Pancreas (tissue), 10 donors: ENCODE measurements at places on chromosomes 2 and 18.

DNA sequence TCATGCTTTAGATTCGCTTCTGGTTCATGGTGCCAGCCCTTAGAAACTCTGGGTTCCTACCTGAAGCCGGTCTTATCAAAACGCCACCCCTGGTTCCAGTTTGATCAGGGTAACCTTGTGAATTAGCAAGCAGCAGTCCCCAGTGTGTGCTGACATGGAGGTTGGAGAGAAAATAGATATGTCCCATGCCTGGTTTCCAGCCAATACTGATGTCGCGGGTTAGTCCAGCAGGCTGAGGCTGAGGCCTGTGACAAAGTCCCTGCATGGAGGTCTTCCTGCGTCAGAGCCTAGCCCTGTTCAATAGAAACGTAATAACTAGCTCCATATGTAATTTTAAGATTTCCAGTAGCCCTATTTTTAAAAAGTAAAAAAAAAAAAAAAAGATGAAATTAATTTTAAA is 28.2 kb downstream of the LPIN1 start:
- no peaks in the 10 kb centered on the region for H3K27me3 ChIP-seq
- no peaks in the 10 kb centered on the region for H3K36me3 ChIP-seq
- H3K4me3 ChIP-seq: no peak overlapping the region
- DNase-seq: no peak
- H3K27ac ChIP-seq: no peak overlapping the region

DNA sequence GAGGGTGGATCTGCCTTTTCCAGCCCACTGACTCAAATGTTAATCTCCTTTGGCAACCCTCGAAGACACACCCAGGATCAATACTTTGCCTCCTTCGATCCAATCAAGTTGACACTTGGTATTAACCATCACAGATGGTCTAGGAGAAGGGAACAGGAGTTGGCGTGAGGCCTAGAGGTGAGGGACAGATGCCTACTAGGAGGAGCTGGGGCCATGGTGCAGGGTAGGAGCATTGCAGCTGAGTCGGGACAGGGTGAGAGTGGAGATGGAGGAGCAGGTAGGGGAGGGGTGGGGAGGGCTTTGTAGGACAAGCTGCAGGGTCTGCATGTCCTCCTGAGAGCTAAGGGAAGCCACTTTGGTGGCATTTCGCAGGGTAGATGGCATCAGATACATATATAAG is 140.0 kb downstream of the VAPA start:
- H3K4me1 ChIP-seq: no peaks in the 10 kb centered on the region
- no peak overlapping the region for H3K4me3 ChIP-seq
- H3K27ac ChIP-seq: no peak overlapping the region
- no peaks in the 10 kb centered on the region for H3K36me3 ChIP-seq

DNA sequence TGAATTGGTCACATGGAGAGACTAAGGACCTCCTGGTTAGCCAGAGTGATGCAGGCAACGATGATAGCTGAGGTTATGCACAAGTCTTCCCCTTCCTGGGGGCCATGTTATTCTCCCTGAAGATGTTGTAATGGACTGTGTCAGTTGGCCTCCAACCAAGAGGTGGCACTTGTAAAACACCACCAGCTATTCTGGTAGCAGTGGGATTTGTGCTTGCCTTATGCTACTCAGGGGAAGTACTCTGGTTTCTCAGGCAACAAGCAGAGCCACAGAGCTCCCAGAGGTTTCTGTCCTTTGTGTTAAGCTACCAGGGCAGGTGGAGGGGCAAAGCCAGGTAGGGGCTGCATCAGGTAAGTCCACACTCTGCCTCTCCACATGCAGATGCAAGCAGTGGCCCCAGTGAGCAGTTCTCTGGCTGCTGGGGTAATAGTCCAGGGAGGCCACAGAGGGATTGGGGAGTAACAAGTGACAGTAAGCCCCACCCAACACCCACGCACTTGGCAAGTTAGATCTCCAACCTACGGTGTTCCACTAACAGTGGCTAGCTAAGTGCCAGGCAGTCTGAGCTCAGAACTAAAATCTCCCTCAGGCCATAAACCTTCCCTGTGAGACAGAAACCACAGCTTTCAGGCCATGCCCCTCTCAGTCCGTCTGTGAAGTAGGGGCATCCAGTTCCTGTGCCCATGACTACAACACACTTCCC is 99.7 kb downstream of the RND3 start:
- no peak for DNase-seq
- H3K27me3 ChIP-seq: no peaks in the 10 kb centered on the region
- H3K4me3 ChIP-seq: no peak overlapping the region
- no peaks in the 10 kb centered on the region for H3K36me3 ChIP-seq
- no peaks in the 10 kb centered on the region for H3K4me1 ChIP-seq
- no peak overlapping the region for H3K27ac ChIP-seq

DNA sequence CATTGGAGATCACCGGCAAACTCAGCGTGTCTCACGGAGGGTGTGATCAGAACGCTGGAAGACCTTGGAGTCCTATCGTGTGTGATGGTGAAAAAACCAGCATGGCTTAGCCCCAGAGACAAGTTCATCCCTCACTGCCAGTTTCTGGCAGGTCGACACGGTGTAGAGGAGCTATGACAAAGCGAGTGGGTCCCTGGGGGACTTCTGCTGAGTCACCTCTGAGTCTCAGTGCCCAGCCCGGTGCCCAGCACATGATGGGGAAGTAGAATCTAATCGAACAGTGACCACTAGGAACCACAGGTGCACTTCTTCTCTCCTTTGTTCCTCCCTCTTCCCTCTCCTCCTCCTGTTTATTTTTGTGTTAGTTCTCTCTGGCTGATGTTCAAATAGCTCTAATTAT is 45.9 kb upstream of the KCNF1 start:
- DNase-seq: no peak
- H3K4me1 ChIP-seq: no peaks in the 10 kb centered on the region
- no peaks in the 10 kb centered on the region for H3K27me3 ChIP-seq
- H3K4me3 ChIP-seq: no peak overlapping the region

DNA sequence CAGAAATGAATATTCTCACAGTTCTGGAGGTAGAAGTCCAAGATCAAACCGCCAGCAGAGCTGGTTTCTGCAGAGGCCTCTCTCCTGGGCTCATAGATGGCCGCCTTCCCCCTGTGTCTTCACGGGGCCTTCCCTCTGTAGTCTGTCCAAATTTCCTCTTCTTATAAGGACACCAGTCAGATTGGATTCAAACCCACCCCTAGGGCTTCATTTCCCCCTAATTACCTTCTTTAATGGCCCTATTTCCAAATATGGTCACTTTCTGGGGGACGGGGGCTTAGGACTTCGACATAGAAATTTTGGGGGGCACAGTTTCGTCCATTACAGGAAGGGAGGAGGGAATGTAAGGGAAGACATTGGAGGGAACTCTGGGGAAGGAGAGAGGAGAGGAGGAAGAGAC is 132.6 kb downstream of the DDX1 start:
- H3K36me3 ChIP-seq: no peaks in the 10 kb centered on the region
- H3K27ac ChIP-seq: no peak overlapping the region
- no peak overlapping the region for H3K4me3 ChIP-seq

- DNase-seq: peak; percentile 25
- H3K27me3 ChIP-seq: no peaks in the 10 kb centered on the region
- H3K36me3 ChIP-seq: no peaks in the 10 kb centered on the region
- H3K4me3 ChIP-seq: no peak overlapping the region
- no peak overlapping the region for H3K27ac ChIP-seq
These were observed 5.3 kb upstream of the PXDN start for GRCh38 chr2:1749489-1750119.

GRCh38 chr2:187525163-187525900 is 28.9 kb downstream of the TFPI start:
- no peak overlapping the region for H3K27ac ChIP-seq
- H3K27me3 ChIP-seq: no peaks in the 10 kb centered on the region
- H3K36me3 ChIP-seq: no peaks in the 10 kb centered on the region
- H3K4me3 ChIP-seq: no peak overlapping the region

DNA sequence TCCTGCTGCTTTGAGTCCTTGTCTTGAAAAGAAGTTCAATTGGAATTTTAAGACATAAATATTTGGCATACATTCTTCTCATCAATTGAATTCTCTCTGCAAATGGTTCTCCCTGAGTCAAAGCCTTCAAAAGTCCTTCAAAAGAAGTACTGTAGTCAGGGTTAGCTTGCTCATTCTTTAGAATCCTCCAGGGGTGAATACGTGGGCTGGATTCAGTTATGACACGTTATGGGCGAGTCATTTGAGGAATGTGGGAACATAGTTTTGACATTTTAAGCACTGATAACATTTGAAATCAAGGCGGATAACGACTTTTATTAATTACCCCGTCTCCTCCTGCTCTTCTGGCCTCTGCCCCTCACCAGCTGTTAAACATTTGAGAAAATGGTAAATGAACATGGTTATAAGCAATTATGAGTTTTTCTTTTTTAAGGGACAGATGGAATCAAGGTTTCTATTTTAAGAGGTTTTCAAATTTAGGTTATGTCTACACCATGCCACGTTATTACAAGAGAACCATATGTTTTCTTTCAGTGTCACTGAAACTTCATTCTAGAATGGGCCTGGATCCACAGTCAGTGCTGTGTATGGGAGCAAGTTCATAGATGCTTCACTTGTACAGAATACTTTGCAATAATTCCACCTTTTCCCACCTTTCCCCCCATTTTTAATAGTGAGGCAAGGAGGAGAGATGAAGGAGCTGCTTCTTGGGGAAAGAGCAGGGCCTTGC is 273.1 kb downstream of the TSN start:
- no peak for DNase-seq
- no peaks in the 10 kb centered on the region for H3K36me3 ChIP-seq
- H3K27ac ChIP-seq: no peak overlapping the region
- no peak overlapping the region for H3K4me3 ChIP-seq
- H3K27me3 ChIP-seq: no peaks in the 10 kb centered on the region

DNA sequence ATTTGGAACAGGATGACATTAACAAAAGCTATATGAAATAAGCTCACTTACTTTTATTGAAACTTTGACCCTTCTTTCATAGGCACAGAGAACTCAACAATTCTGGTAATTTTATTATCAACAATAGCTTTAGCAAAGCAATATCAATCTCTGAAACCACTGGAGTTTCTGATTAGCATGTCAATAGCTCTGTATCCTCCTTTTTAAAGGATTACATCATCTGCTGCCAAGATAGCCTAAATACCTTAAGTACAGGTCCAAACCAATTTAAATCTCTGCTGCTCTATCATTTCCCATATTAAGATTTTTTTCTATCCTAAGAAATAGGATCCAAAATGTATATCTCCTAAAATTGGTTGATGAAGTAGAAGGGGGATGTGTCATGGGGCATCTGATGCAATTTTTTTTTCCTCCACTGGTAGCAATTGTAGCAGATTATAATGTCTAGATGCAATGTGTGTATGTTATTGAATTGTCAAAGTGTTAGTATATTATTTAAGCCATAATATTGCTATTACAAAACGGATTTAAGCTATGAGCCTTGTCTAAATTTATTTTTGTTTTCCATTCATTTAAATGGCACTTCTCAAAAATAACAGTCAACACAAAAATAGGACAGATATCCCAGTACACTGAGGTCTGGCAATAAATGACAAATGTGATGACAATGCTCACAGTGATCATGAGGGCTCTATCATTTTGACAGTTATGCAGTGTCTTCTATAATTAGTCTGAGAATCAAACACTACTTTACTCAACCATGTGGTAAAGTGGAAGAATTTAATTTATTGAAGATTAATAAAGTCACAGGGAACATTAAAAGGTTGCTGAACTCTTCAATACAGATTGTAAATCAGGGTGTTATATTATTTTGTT is 328.4 kb downstream of the CDH7 start:
- no peaks in the 10 kb centered on the region for H3K36me3 ChIP-seq
- no peak for DNase-seq
- H3K4me1 ChIP-seq: no peaks in the 10 kb centered on the region
- H3K27ac ChIP-seq: no peak overlapping the region

- no peak overlapping the region for H3K4me3 ChIP-seq
- no peaks in the 10 kb centered on the region for H3K36me3 ChIP-seq
- no peaks in the 10 kb centered on the region for H3K4me1 ChIP-seq
- no peaks in the 10 kb centered on the region for H3K27me3 ChIP-seq
These were observed 215.4 kb downstream of the AGAP1 start for GRCh38 chr2:235709124-235709813.

DNA sequence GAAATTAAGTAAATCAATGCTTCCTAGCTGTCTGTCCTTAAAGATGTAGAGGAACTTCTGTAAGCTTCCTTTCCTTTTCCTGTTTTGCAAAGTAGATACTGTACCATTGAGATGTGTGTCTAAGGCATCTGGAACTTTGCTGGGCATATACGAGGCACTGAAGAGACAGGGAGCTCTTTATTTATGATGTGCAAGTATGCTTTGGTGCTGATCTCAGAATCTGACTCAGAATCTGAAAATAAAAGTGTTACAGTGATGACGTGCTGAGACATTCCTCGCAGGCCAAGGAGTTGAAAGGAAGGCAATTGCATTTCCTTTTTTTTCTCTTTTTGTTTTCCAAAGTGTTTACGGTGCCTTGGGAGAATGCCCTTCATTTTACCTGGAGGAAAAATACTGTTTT is 230.9 kb upstream of the RGPD4 start:
- no peaks in the 10 kb centered on the region for H3K27me3 ChIP-seq
- H3K4me3 ChIP-seq: no peak overlapping the region
- no peak for DNase-seq
- no peaks in the 10 kb centered on the region for H3K36me3 ChIP-seq
- no peaks in the 10 kb centered on the region for H3K4me1 ChIP-seq

DNA sequence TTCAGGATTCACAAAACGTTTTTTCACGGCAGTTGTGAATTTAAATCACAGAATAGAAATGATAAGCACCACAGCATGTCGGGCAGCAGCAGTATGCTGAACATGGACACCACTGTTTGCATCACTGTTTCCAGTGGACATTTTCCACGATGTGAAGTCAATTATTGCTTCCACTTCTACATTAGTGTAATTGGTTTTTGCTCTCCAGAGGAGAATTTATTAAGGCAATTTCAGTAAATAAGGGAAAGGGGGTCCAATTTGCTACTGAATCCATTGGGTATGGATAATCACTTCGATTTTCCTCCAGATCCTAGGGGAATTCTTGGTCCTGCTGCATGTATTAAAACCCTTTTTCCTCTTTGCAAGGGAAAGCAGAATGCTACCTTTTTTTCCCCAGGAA is 30.2 kb upstream of the VWC2L start:
- no peaks in the 10 kb centered on the region for H3K27me3 ChIP-seq
- H3K36me3 ChIP-seq: no peaks in the 10 kb centered on the region
- no peak for DNase-seq

- no peak overlapping the region for H3K4me3 ChIP-seq
- no peaks in the 10 kb centered on the region for H3K36me3 ChIP-seq
- no peak overlapping the region for H3K27ac ChIP-seq
- no peak for DNase-seq
- H3K27me3 ChIP-seq: no peaks in the 10 kb centered on the region
These were observed 186.0 kb downstream of the CAMKMT start for GRCh38 chr2:44547718-44548117.

- no peaks in the 10 kb centered on the region for H3K27me3 ChIP-seq
- H3K27ac ChIP-seq: no peak overlapping the region
- no peak for DNase-seq
- H3K36me3 ChIP-seq: no peaks in the 10 kb centered on the region
These were observed 822 bp downstream of the PSMG2 start for GRCh38 chr18:12703664-12704063.

DNA sequence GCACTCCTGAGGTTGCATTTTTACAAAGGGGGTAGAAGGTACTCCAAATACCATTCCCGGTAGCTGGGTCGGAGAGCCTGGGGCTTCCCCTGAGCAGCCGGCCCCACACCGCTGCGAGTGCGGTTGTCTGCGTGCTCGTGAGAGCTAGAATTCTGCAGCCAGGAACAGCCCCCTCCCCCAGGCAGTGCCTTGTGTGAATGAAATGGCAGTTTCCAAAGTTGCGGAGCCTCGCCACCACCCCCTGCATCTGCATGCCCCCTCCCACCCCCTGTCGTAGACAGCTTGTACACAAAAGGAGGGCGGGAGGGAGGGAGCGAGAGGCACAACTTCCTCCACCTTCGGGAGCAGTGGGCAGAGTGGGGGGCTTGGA is 1.1 kb downstream of the MYCN start:
- no peaks in the 10 kb centered on the region for H3K27me3 ChIP-seq
- DNase-seq: peak; percentile 62
- H3K36me3 ChIP-seq: no peaks in the 10 kb centered on the region
- H3K4me1 ChIP-seq: peaks cover 16% of the 10 kb centered on the region
- H3K27ac ChIP-seq: no peak overlapping the region
- no peak overlapping the region for H3K4me3 ChIP-seq
